ENCODE measurements at places on chromosomes 5 and 9. TPM values are rescaled to one million over a fixed set of nuclear protein-coding genes. Genes with fewer than 3 reads are reported as not detected.

DNA sequence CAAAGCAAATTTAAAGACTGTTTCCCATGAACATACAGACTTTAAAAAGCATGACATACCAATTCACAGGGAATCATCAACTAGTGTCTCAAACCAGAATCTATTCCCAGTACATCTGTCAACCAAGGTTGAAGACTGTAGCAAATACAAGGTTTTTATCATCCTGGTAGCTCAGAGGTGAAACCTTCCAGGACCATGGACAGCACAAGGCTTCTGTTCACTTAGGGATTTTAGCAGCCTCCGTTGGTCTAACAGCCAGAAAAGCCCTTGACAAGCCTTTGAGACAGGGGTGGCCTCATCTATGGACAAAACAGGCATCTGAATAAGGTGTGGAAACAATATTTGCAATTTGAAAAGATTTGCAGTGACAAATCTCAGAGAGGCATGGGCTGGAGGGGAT is 119.0 kb downstream of the TRIM32 start:
- no peak overlapping the region for H3K27ac ChIP-seq
- H3K4me3 ChIP-seq = no peak overlapping the region
- H3K36me3 ChIP-seq = no peaks in the 10 kb centered on the region
- no peaks in the 10 kb centered on the region for H3K4me1 ChIP-seq
- no peak for DNase-seq
- H3K27me3 ChIP-seq = no peaks in the 10 kb centered on the region

- H3K27me3 ChIP-seq = no peaks in the 10 kb centered on the region
- H3K27ac ChIP-seq = no peak overlapping the region
- no peaks in the 10 kb centered on the region for H3K4me1 ChIP-seq
- DNase-seq = no peak
- H3K36me3 ChIP-seq = peaks cover 8% of the 10 kb centered on the region
Observed at GRCh38 chr9:96331236-96331947, 29.4 kb upstream of the HSD17B3 start.

GRCh38 chr9:79489261-79490000 is 82.3 kb upstream of the TLE4 start:
- no peak overlapping the region for H3K27ac ChIP-seq
- no peaks in the 10 kb centered on the region for H3K27me3 ChIP-seq
- no peaks in the 10 kb centered on the region for H3K4me1 ChIP-seq
- H3K36me3 ChIP-seq = no peaks in the 10 kb centered on the region

GRCh38 chr9:77879437-77879943 is 152.1 kb downstream of the GNAQ start:
- DNase-seq = no peak
- peaks cover 10% of the 10 kb centered on the region for H3K4me1 ChIP-seq
- H3K27me3 ChIP-seq = no peaks in the 10 kb centered on the region
- peaks cover under 1% of the 10 kb centered on the region for H3K36me3 ChIP-seq

DNA sequence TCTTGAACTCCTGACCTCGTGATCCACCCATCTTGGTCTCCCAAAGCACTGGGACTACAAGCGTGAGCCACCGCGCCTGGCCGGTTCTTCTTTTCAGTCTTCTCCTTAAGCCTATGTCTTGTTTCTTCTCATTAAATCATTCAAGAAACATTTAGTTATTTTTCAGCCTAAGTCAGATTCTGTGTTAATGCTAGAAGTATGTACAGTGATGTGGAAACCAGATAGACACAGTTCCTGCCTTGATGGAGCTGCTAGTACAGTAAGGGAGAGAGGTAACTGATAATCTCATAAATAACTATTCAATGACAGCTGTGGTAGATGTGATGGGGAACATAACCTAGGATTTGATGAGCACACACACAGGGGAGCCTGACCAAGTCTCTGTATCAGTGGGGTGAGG is 46.3 kb upstream of the NR3C1 start:
- DNase-seq = no peak
- H3K27ac ChIP-seq = no peak overlapping the region
- no peaks in the 10 kb centered on the region for H3K4me1 ChIP-seq
- no peak overlapping the region for H3K4me3 ChIP-seq
- no peaks in the 10 kb centered on the region for H3K36me3 ChIP-seq
- no peaks in the 10 kb centered on the region for H3K27me3 ChIP-seq

GRCh38 chr9:80968611-80969010 is 720.7 kb downstream of the TLE1 start:
- H3K27ac ChIP-seq = no peak overlapping the region
- no peaks in the 10 kb centered on the region for H3K27me3 ChIP-seq
- no peaks in the 10 kb centered on the region for H3K4me1 ChIP-seq
- no peak overlapping the region for H3K4me3 ChIP-seq
- H3K36me3 ChIP-seq = no peaks in the 10 kb centered on the region
- no peak for DNase-seq

- no peak overlapping the region for H3K27ac ChIP-seq
- peaks cover 4% of the 10 kb centered on the region for H3K36me3 ChIP-seq
- DNase-seq = no peak
Observed at GRCh38 chr5:122951658-122952057, 84.9 kb downstream of the PPIC start.

GRCh38 chr5:112574536-112574935 is 155.5 kb upstream of the EPB41L4A start:
- no peak for DNase-seq
- no peaks in the 10 kb centered on the region for H3K4me1 ChIP-seq
- H3K4me3 ChIP-seq = no peak overlapping the region
- H3K27ac ChIP-seq = no peak overlapping the region

DNA sequence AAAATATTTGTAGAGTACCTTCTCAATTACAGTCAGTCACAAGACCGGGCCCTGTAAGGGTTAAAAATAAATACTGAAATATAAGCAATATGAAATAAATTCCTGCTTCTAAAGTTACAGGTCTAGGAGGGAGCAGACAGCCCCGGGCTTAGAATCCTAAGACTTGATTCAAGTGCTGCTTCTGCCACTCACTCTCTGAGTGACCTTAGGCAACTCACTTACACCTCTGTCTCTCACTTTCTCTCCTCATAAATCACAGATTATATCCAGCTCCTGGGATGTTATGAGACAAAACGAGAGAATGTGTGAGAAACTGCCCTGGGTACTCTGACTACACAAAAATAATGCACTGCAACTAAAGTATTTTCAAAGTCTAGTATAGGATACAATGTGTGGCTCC is 101.9 kb downstream of the PDE4D start:
- H3K27me3 ChIP-seq = no peaks in the 10 kb centered on the region
- H3K4me1 ChIP-seq = no peaks in the 10 kb centered on the region
- no peaks in the 10 kb centered on the region for H3K36me3 ChIP-seq
- H3K4me3 ChIP-seq = no peak overlapping the region
- DNase-seq = no peak

- no peak overlapping the region for H3K27ac ChIP-seq
- no peaks in the 10 kb centered on the region for H3K27me3 ChIP-seq
- DNase-seq = no peak
- H3K4me3 ChIP-seq = no peak overlapping the region
Observed at GRCh38 chr9:33437898-33438297, 9.5 kb downstream of the AQP3 start.

- no peaks in the 10 kb centered on the region for H3K36me3 ChIP-seq
- no peak overlapping the region for H3K27ac ChIP-seq
- H3K27me3 ChIP-seq = no peaks in the 10 kb centered on the region
- DNase-seq = no peak
Observed at GRCh38 chr5:71706906-71707305, 12.2 kb upstream of the CARTPT start.

- no peaks in the 10 kb centered on the region for H3K27me3 ChIP-seq
- H3K4me3 ChIP-seq = no peak overlapping the region
- no peaks in the 10 kb centered on the region for H3K36me3 ChIP-seq
- no peak for DNase-seq
- H3K27ac ChIP-seq = no peak overlapping the region
Observed at GRCh38 chr5:74199005-74199404, 441.5 kb downstream of the ENC1 start.

DNA sequence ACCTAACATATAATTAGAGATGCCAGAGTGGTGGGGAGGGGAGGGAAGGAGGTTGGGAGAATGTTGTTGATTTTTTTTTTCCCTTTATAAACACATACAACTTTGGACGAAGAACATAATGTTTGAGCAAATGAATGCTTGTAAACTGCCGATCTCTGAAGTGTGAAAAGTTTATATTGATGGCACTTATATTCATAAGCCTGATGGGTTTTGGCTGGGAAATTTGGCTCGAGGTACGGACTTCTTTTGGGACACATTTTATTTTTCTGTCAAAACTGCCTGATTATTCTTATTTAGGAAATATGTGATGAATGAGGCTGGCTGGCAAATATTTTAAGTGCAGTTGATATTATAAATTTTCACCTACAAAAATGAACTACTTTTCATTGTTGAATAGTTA is 9.9 kb downstream of the DAPK1 start:
- no peaks in the 10 kb centered on the region for H3K27me3 ChIP-seq
- no peak overlapping the region for H3K27ac ChIP-seq
- no peak for DNase-seq
- H3K4me1 ChIP-seq = peaks cover 1% of the 10 kb centered on the region
- H3K36me3 ChIP-seq = no peaks in the 10 kb centered on the region
- H3K4me3 ChIP-seq = no peak overlapping the region

DNA sequence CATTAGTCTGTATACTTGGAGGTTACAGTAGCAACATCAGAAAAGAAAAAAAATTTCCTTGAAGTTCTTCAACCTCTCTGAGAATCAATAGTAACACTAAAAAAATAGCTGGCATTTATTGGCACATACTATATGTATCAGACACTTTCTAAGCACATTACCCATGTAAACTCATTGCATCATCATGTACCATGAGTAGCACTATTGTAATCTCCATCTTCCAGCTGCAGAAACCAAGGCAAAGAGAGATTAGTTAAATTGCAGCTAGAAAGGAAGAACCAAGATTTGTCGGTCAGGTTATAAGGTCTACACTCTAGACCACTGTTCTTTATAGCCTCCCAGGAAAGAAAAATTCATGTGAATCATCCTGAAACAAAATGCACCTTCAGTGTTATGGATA is 31.4 kb upstream of the RAB3C start:
- H3K4me3 ChIP-seq = no peak overlapping the region
- no peak for DNase-seq
- H3K27me3 ChIP-seq = no peaks in the 10 kb centered on the region
- no peak overlapping the region for H3K27ac ChIP-seq

PGM5 gene
- 2.2 TPM for polyA plus RNA-seq

SHROOM1 gene
- polyA plus RNA-seq = 13.7 TPM

P4HA2 gene
- polyA plus RNA-seq = 7.2 TPM

PCSK1 gene
- polyA plus RNA-seq = 0.08 TPM

PHYHD1 gene
- 72.8 TPM for polyA plus RNA-seq

HEMGN gene
- 0.06 TPM for polyA plus RNA-seq

PCDHGA12 gene
- polyA plus RNA-seq = 0.74 TPM

COL27A1 gene
- polyA plus RNA-seq = 10.7 TPM

NR2F1 gene
- polyA plus RNA-seq = 3.9 TPM

Measured in liver (tissue), 10 donors.